Aorta (tissue), 5 donors: ENCODE measurements at places on chromosomes 5 and 9.

GRCh38 chr9:14992516-14992915 is 82.3 kb upstream of the FREM1 start:
- no peak for DNase-seq

DNA sequence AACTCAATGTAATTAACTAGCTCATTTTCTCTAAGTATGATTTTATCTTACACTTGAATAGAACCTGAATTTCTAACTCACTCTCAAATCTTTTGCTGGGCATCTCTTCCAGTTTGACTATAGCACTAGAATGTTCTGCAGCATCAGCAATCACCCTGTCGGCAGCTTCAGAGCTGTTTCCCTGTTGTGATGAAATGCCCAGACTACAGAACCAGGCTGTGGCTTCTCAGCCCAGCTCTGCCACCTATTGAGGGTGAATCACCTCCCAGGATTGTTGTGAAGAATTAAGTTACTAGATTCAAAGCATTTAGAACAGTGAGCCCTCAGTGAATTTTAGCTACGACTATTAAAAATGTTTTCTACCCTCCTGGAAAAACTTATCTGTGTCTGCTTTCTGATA is 90.4 kb upstream of the ANKRD55 start:
- DNase-seq: no peak

DNA sequence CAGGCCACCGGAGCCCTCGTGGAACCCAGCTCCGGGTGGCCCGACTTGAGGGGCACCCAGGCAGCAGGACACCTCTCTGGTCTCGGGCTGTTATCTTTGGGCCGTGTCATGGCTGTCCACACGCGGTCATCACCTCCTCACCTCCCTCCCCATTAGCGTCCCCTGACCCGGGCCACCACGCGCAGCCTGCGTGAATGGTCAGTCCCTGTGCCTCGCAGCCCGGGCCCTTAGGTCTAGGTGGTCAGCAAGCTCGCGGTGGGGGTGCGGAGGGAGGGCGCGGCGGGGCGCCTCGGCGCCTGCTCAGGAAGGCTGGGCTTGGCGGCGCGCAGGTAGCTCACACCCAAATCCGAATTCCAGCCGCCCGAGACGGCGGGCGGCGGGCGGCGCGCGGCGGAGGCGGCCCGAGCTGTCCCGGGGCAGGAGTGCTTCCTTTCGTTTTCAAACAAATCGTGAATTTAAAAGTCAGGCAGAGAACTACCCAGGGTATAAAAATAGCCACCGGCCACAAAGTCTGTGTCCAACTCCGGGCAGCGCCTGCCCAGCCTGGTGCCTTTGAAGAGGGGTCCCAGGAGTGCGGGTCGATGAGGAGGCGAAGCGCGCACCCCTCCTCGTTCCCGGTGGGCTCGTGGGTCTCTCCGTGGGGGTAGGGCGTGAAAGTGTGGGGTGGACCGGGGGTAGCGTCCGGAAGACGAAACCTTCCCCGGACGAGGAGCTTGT is 1.0 kb upstream of the RXRA start:
- DNase-seq: peak; percentile 82

DNA sequence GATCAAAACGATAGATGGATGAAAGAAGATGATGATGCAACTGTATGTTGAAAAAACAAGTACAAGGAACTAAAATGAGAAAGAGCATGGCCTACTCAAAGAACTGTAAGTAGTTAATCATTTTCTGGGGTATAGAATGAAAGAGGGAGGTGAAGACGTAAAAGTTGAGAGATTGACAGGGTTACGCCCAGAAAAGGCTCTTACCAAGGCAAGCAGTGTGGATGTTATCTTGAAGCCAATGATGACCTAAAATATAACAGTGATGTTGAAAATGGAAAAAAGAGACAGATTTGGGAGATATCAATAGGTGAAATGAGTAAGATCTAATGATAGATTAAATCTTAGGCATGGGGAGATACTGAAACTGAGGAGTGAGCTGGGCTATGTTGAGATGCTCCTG is 80.4 kb upstream of the GNAQ start:
- DNase-seq: no peak

GRCh38 chr5:22056601-22057000 is 796.5 kb downstream of the CDH12 start:
- DNase-seq: no peak

GRCh38 chr5:156386976-156387375 is 60.0 kb downstream of the SGCD start:
- no peak for DNase-seq

- DNase-seq: no peak
These were observed 2.9 kb upstream of the ARHGEF28 start for GRCh38 chr5:73623060-73623459.

DNA sequence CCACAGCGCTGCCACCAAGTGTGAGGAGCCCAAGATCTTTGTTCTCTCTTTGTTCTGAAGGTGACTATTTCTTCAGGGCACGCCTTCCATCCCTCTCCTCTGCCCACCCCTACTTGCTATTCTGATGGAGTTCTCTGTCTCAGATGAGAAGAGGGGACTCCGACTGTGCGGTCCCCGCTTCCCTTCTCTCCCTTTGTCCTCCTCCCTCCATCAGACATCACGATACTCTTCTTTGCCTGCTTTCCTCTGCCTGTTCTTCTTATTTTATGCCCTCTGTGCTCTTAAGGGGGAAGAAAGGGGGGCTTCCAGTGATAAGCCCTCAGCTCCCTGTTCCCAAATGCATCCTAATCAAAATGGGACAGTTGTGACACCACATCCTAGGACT is 307.8 kb downstream of the RAB3C start:
- DNase-seq: no peak

DNA sequence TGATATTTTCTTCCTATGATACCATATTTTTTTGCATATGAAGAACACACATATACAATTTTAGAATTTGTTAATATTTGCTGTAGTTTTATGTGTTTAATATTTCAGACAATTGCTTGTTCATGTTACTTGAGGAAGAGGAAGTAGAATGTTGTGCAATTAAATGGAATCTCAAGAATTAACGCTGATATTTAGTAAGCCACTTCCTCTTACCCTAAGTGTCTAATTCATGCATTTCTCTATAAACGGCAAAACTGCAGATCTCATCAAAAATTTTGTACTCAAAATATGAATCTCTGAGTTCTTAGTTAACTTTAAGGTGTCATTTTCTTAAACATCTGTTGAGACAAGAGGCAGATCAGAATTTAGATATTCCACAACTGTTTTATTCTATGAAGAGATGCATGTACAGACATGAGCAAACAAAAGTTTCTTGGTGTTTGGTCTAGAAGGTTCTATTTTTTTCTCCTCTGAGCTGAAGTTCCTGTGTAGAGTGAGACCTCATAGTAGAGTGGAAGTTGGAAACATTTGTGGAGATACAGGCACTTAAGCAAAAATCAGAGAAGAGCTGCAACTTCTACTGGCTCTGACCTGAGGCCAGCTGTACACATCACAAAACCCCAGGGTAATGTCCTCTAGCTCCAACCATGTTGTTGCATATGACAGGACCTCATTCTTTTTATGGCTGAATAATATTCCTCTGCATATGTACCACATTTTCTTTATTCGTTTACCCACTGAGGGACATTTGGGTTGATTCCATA is 16.6 kb upstream of the TGFBI start:
- DNase-seq: no peak

GRCh38 chr9:126057121-126057825 is 269.4 kb upstream of the MVB12B start:
- peak; percentile 51 for DNase-seq

DNA sequence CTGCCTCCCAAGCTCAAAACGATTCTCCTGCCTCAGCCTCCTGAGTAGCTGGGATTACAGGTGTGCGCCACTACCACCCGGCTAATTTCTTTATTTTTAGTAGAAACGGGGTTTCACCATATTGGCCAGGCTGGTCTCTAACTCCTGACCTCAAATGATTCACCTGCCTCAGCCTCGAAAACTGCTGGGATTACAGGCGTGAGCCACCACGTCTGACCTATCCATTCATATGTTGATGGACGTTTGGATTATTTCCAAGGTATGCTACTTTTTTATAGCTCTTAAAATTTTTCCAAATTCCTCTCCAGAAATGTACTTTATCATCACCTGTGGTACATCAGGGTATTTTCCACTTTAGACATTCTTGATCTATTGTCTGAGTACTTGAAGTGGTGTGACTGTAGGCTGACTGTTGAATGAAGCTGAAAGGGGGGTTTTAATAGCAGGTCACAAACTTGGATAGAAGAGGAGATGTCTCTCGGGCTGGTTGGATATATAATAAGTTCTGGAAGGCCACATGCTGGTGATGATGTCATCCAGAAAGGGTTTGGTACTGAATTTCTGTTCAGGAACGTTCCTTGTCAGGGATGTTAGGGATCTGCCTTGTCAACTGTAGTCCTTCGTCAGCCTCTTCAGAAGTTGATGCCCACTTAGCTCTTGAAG is 7.4 kb downstream of the CTNNA1 start:
- no peak for DNase-seq

DNA sequence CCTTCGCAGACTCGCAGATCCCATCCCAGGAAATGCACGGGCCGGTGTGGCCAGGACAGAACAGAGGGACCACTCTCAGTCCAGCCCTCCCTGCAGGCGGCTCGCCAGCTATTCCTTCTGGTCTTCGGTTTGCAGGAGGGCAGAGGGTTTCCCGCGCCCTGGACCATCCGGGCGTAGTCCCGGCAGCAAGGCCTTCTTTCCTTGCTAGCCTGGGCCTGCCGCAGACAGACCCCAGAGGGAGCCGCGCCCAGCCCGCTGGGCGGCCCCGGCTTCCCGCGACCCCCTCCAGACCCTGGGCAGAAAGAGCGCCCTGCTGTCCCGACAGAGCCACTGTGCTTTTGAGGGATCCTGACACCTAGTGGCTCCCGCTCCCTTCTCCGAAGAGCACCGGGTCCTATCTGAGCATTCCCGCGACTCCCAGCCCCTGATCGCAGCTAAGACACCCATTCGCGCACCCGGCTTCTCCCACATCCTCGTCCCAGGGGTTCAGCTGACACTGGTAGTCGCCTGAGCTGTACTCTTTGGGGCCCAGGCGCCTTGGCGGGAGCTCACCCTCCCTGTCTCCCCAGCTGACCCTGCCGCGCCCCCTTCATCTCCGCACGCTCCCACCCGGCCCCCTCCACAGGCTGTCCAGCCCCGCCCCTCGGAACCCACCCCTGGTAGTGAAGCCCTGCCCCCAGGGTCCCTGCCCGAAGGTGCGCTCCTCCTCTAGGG is 1.1 kb downstream of the CFAP90 start:
- peak; percentile 78 for DNase-seq

DNA sequence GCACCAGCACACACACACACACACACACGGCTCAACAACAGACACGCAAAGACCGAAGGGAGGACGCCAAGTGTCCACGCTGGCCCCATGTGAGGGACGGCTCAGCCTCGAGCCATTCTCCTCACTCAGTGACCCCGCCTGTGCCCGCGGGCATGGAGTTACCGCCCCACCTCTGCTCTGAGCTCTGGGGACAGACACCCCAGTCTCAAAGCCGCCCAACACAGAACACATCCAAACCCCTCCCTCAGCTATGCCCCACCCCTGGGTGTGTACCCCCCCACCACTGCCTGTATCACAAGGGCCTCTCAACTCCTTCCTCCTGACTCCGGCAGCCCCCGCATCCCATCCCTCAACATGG is 81.2 kb downstream of the CAMSAP1 start:
- peak; percentile 61 for DNase-seq

DNA sequence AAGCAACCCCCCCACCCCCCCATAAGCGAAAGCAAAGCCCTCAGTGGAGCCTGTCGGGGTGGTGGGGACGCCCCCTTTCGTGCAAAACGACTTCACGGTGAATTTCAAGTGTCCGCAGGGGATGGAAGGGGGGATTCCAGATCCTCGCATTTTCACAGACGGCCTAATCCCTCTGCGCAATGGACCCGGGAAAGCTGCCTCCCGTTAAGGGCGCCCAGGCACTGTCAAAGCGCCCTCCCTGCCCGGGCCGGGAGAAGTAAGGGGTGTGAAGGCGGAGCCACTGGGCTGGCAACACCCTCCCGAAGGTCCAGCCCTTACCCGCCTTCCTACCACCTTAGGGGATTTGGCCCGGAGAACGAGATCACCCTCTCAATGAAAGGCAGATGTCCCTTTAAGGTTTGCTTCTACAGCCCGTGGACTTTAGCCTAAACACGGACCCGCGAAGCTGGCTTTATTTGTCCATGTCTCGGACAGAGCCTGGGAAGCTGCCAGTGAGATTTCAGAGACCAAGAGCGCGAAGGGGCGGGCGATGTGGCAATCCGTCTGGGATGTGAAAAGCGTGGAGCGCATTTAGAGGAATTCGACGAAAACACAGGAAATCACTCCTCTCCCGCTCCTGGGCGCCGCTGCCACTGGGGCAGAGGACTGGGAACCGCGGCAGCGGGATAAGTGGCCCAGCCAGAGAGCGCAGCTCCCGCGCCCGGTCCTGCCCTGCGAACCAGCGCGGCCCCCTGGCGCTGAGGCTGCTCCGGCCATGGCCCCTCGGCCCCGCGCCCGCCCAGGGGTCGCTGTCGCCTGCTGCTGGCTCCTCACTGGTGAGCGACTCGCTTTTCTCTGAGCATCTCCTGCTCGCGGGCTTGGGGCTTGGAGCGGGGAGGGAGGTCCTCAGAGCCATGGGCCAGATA is at the start of the genes ITGA1 and PELO:
TSS of gene ITGA1 (plus strand) at position 317 of the 905 bp plus-strand sequence. CDS start at position 755, 438 bp downstream.
TSS of gene PELO (plus strand) at position 317 of the 905 bp plus-strand sequence. CDS start 12,479 bp downstream, outside the sequence.
- peak; percentile 94 for DNase-seq

DNA sequence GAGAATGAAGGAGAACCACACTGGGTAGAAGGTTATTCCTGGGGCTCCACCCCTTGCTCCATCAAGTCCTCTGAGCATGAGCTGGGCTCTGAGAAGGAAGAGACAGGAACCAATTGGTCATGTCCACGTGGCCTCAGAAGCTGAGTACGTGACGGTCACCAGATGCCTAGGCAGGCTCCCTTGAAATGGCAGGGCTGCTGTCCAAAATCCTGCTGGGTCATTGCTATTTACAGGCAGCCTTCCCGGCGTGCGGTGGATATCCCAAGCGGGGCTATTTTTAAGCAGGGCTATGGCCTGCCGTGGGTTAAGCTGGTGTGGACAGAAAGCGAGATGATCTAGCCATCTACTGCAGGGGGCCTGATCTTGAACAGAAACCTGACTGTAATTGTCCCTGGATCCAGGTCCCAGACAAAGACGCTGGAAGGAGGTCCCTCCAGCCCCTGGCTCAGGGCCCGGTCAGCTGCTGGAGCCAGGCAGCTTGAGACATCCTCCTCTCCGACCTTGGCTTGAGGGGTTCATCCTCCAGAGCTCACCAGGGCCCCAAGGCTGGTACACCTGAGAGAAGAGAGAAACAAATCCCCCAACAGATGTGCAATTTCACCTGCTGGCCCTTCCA is 550 bp upstream of the CKMT2 start:
- DNase-seq: peak; percentile 90

DNA sequence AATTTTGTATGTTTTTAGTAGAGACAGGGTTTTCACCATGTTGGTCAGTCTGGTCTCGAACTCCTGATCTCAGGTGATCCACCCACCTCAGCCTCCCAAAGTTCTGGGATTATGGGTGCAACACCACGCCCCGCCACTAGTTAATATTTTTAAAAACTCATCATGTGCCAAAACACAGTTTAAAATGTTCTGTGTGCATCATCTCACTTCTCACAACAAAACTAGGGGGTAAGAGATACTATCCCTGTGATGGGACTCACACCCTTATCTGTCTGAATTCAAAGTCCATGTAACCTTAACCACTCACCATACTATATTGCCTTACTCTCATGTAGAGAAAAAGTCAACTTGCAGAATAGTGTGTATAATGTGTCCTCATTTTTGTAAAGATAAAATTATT is 2.6 kb downstream of the PKD2L2 start:
- no peak for DNase-seq
